ENCODE measurements at places on chromosomes 7 and 10.

DNA sequence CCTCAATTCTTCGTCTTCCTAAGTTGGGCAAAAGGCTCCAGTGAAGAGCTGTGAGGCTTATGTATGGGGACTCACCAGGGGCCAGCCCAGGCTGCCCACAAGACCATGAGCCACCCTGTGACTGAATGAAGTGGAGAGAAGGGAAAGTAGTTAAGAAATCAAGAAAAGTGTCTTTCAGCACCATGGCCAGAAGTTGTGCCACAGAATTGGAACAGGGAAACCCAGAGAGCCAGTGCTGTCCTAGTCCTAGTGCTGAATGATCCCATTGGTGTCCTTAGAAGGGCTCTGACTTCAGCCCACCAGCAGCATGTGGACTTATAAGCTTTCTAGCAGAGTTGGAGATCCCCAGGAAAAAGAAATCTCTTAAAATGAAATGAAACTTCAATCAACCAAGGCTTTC lies 37.0 kb upstream of the CCSER2 start:
- DNase-seq: peak; percentile 20

DNA sequence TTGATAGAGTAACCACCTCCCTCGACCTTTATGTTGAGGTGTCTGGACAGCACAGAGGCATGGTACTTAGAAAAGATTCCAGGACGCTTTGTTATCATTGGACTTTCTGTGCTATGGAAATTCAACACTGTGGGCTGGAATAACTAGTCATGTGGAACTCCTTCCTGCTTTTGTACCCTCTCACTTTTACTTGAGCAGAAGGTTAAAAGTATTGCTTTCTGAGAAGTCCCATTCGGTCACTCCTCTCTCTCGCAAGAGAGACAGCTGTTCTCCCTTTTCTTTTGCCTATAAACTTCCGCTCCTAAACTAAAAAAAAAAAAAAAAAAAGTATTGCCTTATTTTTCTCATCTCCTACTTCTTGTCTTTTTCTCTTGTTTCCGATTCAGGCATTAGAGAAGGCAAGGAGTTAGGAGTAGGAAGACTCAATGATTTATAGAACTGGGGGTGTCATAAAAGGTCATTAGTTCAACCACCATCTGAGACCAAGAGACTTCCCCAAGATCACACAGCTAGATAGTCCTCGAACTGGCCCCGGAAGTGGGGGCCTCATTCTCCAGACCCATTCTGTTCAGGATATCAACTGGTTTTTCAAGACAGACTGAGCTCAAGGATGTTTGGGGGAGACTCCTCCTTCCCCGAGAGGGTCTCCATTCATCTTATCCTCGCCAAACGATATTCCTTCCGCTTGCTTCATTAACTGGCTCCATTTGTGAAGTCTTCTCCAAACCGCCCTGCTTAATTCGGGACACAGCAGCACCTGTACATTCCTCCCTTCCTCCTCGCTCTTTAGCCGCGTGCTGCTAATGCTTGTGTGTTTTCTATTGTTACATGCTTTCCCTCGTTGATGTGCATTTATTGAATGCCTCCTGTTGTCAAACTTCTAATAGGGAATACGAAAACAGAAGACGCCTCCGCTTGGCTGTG lies 995 bp upstream of the INPP5F start:
- DNase-seq: peak; percentile 49

GRCh38 chr7:128931965-128932861 lies 5.5 kb upstream of the IRF5 start:
- no peak for DNase-seq

DNA sequence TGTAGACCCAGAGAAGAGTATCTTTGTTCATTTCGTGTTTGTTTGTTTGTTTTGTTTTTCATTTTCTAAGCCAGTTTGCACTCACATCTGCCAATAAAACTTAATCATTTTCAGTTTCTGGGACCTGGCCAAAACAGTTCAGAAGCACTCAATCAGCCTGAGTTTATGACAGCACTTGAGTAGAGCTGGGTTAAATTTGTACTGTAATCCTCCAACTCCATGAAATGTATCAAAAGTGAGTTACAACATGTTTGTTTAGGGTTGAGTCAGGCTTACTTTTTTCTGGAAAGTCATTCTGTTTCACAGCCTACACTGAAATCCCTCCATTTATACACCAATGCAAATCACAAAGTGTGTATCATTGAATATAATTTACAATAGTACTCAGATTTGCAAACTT lies 91.9 kb downstream of the ZWINT start:
- DNase-seq: no peak

GRCh38 chr7:29071203-29071874 lies 75.0 kb downstream of the CPVL start:
- no peak for DNase-seq

GRCh38 chr7:15998617-15999016 lies 312.1 kb upstream of the MEOX2 start:
- DNase-seq: no peak

- no peak for DNase-seq
Measured at GRCh38 chr7:151014950-151015349, 9.3 kb downstream of the ATG9B start.

Data from HuH-7 (cell line).